NCI-H460 (cell line): ENCODE measurements at places on chromosomes 3 and 15. TPM values are rescaled to one million over a fixed set of nuclear protein-coding genes. Genes with fewer than 3 reads are reported as not detected.

- no peak for DNase-seq
Observed at GRCh38 chr3:147360646-147361453, 45.5 kb downstream of the ZIC4 start.

DNA sequence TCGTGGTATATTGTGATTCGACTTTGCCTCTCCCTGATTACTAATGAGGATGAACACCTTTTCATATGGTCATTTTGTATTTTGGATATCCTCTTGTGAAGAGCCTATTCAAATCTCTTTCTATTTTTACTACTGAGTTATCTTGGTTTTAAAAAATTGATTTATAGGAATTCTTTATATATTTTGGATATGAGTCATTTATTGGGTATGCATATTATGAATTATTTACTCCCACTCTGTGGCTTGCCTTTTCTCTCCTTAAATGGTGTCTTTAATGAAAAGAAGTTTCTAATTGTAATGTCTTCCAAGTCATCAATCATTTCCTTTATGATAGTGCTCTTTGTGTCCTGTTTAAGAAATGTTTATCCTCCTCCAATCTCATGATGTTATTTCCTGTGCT, 191.5 kb upstream of the DPH6 start:
- DNase-seq, result no peak

DNA sequence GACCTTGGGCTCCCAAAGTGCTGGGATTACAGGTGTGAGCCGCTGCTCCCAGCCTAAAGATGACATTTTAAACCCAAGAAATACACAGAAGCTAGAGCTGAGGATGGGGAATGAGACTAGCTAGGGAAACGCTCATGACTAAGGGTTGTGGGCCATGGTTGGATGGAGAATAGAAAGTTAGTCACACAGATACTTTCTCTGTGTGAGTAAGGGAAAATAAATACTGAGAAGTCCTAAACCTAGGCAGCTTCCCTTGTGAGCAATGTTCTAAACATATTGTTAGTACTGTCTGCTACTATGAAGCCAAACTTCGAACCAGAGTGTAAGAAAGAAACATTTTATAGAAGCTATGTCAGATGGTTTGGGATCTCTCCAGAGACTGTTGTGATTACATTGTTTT, 304.8 kb upstream of the STAC start:
- no peak for DNase-seq

DNA sequence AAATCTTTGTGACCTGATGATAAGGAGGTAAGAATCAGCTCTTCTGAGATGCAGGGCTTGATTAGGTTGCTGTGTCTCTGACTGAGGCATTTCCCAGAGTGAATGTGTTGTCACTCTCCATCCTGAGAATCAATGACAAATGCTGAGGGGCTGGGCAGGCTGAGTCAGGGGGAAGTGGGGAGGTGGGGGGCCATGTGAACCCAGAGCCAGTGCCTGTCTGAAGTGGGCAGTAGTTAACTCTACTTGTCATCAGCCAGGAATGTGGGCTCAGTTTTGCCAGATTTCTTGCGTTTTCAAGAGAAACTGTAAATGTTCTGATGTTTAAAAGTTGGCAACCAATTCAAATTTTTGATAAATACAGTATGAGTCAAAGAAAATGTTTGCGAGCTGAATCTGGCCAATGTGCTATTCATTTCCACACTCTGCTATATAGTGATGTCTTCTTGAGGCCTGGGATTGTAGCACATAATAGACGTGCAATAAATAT, 3.1 kb upstream of the BNC1 start:
- peak; percentile 11 for DNase-seq

DNA sequence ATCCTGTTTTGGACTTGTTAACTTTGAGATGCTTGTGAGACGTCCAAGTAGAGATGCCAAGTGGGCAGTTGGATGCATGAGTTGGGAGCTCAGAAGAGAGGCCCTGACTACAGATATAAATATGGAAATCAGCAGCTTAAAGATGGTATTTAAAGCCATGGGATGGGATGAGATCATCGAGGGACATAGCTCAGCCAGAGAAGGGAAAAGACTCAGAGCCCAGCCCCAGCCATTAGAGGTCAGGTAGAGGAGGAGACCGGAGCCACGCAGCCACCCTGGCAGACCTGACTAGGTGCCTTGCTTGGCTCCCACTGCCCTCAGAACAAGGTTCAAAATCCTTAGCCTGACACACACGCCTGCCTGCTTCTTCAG, 31.1 kb downstream of the ATP2B2 start:
- DNase-seq, result no peak

DNA sequence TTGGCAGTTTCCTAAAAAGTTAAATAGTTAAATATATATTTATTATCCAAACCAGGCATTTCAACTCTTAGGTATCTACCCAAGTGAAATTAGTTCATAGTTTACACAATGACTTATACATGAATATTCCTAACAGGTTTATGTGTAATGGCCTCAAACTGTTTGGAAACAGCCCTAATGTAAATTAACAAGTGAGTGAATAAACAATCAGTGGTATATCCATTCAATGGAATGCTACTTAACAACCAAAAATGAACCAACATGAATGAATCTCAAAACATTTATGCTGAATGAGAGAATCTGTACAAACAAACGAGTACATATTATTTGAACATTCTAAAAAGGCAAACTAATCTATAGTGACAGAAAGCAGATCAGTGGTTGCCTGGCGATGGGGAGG, 33.5 kb downstream of the PRTG start:
- DNase-seq, result no peak

DNA sequence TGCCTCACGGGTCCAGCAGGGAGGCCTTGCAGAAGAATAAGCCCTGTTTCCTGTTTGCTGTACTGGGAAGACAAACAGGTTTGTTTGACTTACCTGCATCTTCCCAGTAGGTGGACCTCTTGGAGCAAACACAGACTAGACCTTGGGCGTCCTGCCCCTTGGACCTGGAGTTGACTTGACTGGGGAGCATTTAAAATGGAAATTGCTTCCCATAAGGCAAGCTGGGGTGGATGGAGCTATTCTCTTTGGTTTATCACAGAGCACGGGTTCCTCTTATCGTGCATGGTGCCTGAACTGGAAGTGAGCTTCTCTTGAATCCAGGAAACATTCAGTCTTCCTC, 151.4 kb downstream of the RPLP1 start:
- DNase-seq, result no peak

DNA sequence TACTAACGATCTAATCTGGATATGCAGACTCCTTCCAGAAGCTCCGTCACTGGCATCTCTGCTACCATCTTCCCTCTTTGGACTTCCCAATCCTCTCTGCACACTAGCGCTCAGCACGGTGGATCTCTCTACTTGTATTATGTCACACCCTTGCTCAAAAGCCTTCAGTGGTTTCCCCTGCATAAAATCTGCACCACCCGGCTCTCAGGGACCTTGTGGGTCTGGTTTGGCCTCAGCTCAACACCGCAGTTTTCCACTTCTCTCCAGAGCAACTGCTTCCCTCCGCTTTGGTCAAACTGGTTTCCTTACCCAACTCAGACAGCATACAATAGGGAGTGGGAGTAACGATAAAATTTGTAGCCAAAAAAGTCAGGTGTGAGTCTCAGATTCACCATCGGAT, 30.7 kb upstream of the HES1 start:
- DNase-seq, result no peak

DNA sequence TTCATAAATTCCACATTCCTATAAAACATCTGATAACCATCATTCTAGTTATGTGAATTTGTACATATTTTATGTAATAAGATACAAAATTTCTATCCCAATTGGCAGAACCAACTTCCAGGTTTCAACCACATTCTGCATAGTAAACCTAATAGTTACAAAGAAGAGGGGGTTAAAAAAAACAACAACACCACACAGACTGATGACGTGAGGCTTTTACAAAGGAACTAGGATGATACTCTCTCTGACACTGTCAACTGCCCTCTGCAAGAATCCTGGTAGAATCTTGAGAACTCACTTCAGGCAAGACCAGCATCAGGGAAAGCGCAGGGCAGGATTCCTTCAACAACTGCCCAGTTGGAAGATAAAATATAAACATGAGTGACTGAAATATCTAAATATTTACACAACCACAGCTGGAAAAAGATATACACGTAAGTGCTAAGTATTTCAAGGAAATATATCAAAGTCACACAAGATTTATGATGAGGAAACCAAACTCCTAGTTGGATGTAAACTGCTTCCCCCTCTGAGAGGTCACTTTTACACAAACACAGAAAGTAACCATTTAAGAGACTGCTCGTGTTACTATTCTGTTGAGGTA, 816.4 kb downstream of the ROBO1 start:
- peak; percentile 1 for DNase-seq

GRCh38 chr3:46981932-46982471, 2.5 kb downstream of the NBEAL2 start:
- DNase-seq, result no peak

DNA sequence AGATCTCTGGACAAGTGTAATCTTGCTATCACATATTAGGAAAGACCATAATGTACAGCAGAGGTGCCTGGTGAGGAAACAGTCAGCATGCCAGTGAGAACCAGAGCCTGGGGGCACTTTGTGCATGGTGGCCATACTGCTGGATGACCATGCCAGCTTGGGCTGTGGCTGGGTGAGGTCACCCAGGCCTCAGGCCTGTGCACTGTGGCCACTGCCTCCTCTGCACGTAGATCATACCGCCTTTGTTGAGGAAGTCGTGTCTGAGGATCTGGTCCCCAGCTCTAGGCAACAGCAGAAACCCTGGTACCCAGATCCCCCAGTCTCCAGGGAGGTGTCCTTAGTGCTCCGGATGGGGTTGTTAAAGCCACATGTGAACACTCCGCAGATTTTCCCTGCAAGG, 38.9 kb downstream of the ZNF710 start:
- no peak for DNase-seq

GRCh38 chr15:25249236-25250010, 189.4 kb downstream of the UBE3A start:
- no peak for DNase-seq

DNA sequence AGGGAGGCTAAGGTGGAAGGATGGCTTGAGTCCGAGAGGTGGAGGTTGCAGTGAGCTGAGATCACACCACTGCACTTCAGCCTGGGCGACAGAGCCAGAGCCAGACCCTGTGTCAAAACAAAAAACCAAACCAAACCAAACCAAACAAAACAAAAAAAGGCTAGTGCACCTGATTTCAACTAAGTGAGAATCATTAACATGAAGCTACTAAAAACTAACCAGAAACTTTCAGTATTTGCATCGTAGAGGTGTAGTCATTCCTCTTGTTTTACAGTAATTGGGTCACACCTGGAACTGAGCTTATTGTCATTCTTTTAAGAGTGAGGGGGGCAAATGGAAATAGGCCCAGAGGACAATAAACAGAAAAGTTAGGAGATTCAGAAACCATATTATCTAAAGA, 58.5 kb downstream of the ST6GAL1 start:
- no peak for DNase-seq

- no peak for DNase-seq
Observed at GRCh38 chr3:58202917-58203360, 7.8 kb downstream of the DNASE1L3 start.

DNA sequence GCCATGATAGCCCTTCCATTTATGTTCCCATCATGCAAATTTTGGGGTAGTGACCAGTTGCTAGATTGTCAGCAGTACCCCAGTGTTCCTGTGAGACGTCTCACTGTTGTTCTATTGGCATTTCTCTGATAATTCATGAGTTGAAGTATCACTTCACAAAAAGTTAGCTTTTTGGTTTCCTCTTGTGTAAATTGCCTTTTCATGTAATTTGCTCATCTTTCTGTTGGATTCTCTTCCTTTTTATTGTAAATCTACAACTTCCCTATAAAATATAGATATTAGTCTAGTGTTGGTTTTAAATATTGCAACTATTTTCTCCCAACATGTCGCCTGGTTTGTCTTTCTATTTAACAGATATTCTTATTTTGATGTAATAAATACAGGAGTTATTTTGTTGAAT, 7.5 kb upstream of the A4GNT start:
- no peak for DNase-seq

- no peak for DNase-seq
Observed at GRCh38 chr15:77162872-77163633, 92.1 kb upstream of the TSPAN3 start.

- DNase-seq, result no peak
Observed at GRCh38 chr15:31214158-31214863, 112.3 kb upstream of the KLF13 start.

DNA sequence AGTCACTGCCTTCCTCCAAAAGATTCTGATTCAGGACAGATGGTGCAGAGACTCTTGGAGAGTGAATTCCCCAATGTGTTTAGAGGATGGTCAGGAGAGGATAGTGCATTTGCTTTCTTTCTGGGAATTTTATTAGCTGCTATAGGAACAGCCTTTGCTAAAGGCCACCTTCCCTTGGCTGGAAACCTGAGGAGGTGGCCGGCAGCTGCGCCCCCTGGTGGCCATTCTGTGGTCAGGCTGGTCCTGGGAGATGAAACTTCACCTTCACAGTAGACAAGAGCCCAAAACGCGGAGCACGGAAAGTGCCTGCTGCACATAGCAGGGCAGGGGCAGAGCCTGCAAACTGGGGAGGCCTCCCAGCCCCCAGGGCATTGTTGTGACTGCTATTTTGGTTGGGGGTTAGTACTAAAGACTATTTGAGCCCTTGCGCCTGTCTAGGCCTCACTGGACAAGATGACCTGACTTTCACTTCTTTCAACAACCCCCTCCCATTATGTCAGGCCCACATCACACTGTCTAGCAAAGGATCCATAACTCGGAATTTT, 34.3 kb downstream of the SEC22C start:
- peak; percentile 40 for DNase-seq

DNA sequence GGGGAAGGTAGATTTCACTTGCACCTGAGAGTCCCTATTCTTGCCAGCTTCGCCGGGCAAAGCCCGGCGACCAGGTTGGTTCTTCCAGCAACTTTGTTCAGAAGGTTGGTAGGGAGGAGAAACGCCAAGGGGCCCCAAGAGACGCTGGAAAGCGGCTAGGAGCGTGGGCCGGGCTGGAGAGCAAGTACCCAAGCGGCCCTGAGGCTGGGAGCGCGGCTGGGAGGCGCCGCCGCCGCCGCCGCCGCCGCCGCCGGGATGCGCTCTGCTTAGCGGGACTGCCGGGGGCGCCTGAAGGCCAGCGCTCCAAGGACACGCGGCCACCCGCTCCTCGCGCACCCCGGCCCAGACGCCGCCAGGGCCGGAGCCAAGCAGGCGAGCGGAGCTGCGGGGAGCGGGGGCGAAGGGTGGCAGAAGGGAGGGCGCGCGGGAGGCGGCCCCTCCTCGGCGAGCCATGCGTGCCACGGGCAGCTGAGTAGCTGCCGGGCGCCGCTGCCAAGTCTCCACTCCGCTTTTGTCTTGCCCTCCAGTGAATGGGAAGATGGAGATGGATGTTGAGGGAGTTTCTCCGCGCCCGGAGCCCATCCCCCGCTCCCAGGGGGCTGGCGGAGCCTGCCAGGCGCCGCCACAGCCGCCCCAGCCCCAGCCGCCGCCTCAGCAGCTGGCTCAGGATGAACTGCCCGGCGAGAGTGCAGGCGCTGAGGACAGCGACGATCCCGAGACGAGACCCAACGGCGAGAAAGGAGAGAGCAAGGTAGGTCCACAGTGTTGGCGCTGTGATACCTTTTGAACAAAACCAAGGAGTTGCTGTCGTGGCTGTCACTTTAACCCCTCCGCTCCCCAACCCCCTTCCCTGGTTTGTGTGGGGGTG, 227.4 kb upstream of the AZI2 start:
- DNase-seq, result no peak

GRCh38 chr3:37214076-37214475, 39.7 kb upstream of the LRRFIP2 start:
- no peak for DNase-seq

Gene RSL24D1
- 232 and 256 TPM in 2 replicates for total RNA-seq

Gene SKOR1
- total RNA-seq, result 0.05 and 0.17 TPM in 2 replicates

Gene MDFIC2
- not detected in 2 replicates for total RNA-seq

Gene FBXL2
- 4.6 and 7.3 TPM in 2 replicates for total RNA-seq

Gene RBP2
- not detected in 2 replicates for total RNA-seq

Gene PLA2G4E
- not detected in 2 replicates for total RNA-seq
